Right atrium auricular region (tissue), 2 donors: ENCODE measurements at places on chromosomes 1 and 21.

DNA sequence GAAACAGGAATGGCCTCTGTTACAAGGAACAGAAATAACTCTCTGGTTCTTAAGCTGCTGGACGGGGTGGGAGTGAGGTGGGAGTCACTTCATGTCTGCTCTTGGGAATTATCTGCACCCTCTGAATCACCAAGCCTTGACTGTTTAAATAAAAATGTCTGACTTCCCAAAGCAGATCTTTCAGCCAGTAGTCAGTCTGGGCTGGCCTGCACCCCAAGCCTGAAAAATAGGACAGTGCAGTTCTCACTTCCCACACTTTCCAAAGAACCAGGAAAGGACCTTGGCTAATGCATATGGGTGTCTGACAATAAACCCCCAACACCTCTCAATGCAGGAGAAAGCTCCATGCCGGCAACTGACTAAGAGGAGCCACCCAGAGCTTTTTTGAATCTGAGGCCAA, 796 bp downstream of the S100A7 start:
- no peak for DNase-seq

DNA sequence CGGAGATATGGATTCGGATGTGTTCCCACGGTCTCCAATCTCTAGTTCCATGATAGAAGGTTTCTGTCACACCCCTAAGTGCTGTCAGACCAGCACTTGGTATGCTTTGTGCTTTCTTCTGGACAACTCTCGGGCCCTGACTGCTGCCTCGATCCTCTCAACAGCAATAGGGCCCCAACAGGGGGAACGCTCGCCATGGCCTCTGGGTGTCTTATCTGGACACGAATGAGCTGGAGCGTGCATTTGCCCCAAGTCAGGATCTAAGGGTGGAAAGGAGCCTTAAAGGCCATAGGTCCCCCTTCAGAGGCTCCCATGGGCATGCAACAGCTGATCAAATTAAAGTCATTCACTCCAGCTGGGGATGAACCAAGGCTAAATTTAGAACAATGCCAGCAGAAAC, 76.8 kb downstream of the TCP10L start:
- DNase-seq: no peak

DNA sequence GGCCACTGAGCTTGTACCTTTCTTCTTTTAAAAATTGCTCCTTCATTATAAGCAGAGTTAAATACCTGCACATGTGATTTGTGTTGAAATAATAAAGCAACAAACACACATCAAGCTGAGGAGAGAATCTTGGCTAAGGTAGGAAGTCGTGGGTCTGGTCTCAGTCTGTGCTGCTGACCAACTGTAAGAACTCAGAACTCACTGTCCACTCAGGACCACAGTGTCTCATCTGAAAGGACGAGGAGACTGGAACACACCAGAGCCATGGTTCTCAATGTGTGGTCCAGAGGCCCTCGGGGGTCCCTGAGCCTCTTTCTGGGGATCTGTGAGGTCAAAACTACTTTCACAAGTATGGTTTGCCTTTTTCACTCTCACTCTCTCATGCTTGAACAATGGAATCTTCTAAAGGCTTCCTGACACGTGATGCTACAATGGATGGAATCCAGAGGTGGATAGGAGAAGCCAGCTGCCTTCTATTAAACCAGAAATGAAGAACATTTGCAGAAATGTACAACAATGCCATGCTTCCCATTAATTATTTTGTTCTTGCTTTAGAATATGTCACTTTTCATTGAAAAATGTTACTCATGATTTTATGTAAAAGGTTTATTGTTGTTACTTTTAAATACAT, 17.3 kb upstream of the ETS2 start:
- no peak for DNase-seq

DNA sequence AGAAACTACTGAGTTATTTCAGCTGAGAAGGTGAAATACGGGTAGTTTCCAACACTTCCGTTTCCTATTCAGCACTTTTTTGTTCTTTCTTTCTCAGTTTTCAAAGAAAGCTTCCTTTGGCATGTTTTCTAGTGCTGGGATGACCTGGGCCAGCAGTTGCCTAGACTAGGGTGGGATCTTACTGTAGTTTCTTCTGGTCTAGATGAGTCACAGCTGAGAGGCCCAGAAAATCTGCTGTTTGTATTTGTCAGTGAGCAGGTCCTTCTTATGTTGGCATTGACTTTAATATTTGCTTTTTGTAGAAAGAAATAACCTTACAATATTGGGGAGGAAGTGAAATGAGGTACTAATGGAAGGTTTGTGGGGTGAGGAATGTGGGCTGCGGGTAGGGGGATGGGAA, 22.2 kb downstream of the C1orf21 start:
- no peak for DNase-seq

DNA sequence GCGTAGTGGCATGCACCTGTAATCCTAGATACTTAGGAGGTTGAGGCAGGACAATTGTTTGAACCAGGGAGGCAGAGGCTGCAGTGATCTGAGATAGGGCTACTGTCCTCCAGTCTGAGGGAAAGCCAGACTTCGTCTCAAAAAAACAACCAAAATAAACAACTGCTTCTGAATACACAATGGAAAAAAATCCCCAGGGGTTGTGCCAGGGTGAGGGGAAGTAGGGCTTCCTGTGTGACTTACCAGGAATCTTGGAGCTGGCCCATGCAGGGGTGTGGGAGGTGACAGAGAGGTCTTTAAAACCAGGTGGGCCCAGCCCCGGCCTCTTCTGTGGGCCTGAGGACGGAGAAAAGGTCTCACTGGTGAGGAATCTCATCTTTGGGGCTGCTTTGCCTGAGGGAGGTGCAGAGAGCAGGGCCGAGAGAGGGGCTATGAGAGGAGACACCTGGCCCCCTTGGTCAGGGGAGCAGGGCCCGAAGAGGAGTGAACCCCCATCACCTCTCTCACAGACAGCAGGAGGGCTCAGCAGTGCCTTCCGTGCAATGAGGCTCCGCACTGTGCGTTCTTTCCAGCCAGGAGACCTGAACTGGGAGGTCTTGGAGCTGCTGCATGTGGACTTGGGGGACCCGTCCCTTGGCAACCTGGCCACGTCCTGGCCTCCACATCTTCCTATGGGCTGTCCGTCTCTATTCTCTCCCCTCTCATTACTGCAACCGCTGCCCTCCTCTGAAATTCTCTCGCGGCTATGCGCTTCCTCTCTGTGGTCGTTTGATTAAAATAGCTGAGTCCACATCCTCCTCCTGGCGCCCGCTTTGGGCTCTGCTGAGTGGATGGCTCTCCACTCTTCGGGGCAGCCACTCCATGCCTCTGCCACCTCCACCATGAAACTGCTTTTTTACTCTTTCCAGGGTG, 10.7 kb downstream of the PLA2G5 start:
- no peak for DNase-seq

DNA sequence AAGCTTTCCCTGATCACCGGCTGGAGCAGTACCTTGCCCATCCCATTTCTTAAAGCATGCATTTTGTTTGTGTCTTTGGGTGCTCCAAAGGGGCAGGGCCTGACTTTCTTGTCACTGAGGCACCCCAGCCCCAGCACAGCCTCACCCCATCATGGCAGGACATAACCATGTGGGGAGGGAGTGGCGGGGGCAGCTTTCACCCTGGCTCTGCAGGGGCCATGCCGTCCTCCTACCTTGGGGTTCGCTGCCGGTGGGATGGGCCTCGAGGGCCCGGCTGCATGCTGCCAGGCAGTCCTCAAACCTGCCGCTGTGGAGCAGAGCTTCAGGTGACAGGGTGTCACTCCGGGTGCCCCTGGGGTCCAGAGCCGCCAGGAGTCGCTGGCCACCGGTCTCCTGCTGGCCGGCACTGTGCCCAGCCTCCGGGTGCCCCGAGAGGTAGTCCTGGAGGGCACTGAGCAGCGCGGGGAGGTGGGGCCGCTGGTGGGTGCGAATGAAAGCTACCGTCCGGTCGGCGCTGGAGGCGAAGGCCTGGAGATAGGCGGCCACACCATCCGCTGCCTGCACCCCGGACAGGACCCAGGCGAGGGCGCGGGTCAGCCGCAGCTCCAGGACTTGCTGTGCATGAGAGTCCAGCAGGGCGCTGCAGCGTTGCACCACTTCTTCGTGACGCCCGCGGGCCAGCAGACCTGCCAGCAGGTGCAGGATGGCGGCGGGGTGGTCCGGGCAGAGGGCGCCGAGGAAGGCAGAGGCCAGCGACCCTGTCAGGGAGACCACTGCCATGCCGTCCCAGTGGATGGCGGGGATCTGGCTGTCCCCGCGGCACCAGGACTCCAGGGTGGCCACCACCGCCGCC, 1.5 kb downstream of the TTC34 start:
- no peak for DNase-seq

- no peak for DNase-seq
These were observed 3.3 kb downstream of the POGZ start for GRCh38 chr1:151455966-151456365.

- no peak for DNase-seq
These were observed 5.2 kb downstream of the LRRC7 start for GRCh38 chr1:69572921-69573320.

GRCh38 chr1:177333936-177334595, 163.3 kb downstream of the BRINP2 start:
- no peak for DNase-seq

DNA sequence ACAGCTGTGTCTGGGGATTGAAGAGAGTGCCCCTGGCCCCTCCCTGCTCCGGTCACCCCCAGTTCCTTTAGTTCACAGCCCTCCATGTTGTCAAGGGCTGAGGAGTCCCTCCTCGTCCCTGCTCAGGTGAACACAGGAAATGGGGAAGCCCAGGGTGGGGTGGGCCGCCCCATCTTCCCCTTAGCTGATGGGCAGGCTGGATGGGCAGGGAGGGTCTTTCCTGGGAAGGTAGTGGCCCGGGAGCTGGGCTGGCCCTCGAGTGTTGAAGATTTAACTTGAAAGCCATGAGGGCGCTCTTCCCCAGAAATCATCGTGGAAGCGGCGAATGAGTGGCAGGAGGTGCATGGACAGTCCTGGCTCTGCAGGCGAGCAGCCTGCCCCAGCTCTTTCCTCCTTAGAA, 18.3 kb upstream of the NPHP4 start:
- no peak for DNase-seq

DNA sequence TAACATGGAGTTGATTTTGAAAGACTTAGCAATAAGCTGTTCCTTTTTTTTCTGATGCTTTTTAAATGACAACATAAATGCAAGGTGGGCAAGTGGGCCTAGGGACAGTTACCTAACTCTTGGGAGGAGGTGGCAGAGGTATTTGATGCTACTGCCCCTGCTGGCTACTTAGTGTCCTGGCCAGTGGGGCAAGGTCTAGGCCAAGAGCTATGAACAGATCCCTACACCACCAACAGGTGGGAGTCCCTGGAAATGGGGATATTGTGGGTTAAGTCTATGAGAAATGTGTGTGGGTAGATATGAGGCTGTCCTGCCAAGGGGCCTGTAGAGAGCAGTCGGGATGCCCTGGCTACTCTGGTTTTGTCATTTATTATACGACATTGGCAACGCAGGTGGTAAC, 31.3 kb upstream of the B3GALT5 start:
- DNase-seq: no peak

- DNase-seq: no peak
These were observed 532 bp downstream of the CSF1 start for GRCh38 chr1:109910963-109911798.

- no peak for DNase-seq
These were observed 20.8 kb upstream of the MYSM1 start for GRCh38 chr1:58720680-58721079.

DNA sequence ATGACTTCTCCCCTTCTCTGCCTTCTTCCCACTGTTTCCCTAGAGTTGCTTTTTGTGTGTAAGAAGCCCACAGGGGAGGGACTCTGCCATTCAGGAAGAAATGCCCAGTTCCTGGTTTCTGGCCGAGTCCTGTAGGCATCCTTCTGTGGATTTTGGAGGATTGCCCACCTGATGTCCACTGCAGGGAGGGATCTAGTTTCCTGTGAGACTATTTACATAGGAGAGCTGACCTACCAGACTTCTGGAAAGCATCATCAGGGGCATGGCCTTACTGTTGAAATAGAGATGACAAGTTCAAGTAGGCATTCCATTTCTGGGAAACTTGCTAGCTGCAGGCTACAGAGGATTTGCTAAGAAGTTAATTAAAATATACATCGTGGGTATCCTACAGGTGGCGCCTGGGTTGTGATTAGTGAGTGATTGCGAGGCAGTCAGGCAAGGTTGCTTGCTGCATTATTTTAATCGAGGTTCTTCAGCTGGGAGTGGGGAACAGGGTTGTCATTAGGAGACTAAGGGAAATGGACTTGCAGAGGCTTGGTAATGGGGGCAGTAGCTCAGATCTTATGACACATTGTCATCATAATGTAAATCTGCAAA, 148.7 kb downstream of the HHAT start:
- DNase-seq: no peak

- peak; percentile 79 for DNase-seq
These were observed 71.8 kb upstream of the MACF1 start for GRCh38 chr1:39132505-39133339.

- peak; percentile 42 for DNase-seq
These were observed 394.8 kb downstream of the MATN1 start for GRCh38 chr1:30328401-30329262.

DNA sequence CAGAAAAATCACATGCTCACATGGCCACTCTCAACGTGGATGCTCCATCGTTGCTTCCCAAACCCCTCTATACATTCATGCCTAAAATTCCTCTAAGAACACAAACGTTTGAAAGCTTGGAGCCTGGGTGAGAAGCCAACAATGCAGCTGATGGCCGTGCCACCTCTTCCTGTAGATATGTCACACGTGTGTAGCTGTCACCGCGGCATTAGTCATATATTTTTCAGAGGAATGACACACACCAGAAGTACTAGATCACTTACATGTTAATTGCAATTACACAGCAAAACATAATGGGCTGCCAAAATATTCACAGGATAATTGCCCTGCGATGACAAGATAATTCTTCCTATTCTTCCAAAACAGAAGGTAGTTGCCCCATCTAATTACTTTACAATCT, 112.7 kb upstream of the BACE2 start:
- DNase-seq: no peak

GRCh38 chr21:16071761-16072160, 342.0 kb downstream of the USP25 start:
- DNase-seq: no peak

- DNase-seq: peak; percentile 79
These were observed at the start of gene G0S2 for GRCh38 chr1:209674957-209675564. Gene G0S2 (plus strand): TSS chr1:209675412. CDS start chr1:209675685, 273 bp downstream.

DNA sequence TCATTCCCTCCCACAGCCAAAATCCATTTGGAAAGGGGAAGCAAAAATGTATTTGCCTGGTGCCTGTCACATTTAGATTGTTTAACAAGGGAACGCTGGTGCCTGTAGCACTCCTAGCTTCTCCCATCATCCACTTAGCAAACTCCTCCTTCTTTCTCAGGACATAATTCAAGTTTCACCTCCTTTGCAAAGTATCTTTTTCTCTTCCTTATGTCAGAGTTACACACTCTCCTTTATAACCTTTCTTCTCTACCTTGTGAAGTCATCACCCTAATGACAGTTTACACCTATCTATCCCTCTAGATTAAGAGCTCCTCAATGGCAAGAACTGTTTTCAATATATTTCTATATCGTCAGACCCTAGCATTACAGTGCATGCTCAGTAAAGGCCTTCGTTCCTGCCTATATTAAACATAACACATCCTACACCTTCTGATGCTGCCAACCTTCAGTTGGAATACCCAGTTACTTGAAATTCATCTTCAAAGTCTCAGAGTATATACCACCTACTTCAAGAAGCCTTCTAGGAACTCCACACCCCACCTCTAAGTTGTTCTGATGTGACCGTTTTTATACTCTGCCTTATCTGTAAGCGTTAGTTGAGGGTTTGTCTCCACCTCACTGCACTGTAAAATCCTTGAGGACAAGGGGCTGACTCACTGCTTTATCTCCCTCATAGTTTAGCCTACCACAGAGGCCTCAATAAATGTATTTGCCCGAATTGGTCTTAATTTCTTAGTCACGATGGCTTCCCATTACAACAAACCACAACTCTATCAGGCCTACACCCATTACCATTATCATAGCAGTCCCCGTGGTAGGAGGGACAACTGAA, 1.0 kb upstream of the EPS15 start:
- no peak for DNase-seq
